ENCODE measurements at places on chromosomes 2 and 18.

- DNase-seq: no peak
Measured at GRCh38 chr2:3344897-3345296, 32.7 kb downstream of the EIPR1 start.

GRCh38 chr2:26494199-26494598, 16.3 kb upstream of the OTOF start:
- DNase-seq: no peak

DNA sequence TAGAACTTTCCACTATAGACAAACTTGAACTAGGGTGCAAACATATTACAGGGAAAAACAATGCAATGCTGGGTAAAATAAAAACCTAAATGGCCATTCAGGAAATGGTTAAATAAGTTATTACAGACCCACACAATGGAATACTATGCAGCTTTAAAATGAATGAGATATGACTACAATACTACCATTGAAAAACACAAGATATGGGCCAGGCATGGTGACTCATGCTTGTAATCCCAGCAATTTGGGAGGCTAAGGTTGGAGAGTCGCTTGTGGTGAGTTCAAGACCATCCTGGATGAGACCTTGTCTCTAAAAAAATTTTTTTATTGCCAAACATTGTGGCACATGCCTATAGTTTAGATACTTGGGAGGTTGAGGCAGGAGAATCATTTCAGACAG, 6.8 kb downstream of the PECR start:
- DNase-seq: no peak

DNA sequence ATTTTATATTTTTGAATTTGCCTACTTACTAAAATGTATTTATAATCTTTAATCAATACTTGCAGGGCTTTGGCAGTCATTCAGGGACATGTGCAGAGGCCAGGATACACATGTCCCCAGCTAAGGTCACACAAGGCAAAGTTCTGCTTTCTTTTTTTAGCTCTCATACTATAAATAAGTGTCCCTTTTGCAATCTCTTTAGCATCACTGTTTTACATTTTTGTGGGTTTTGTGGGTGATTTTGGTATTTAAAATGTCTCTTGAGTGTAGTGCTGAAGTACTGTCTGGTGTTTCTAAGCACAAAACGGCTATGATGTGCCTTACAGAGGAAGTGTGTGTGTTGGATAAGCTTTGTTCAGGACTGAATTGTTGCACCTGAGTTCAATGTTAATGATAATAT, 309.0 kb upstream of the GULP1 start:
- DNase-seq: no peak

DNA sequence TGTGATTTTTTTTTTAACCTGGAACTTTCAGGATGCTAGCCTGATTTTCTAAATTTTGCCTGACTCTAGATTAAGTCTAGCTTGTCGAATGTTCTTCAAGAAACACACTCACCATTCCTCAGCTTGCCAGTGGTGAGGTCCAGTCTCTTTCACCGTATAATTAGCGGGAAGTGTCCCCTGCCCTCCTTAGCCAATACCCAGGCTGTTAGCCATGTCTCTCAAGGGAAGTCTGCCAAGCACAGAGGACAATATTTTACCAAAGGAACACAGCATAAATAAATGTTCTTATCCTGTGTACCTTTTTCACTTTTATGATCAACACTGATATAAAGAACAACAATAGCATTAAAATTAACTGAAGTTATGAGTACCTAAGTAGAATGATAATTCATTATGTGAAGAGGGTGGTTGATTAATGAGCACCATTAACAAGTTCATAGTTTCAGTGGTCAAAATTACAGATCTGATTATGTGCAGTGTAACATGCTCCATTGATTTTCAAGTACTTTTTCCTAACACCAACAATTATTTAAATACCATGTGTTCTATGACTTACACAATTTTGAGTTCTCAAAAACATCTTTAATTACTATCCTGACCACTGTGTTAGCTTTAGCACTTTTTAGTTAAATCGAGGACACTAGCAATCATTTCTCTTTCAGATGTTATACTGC, 445.8 kb upstream of the RAB12 start:
- DNase-seq: no peak

GRCh38 chr2:223032187-223033142, 19.5 kb upstream of the KCNE4 start:
- no peak for DNase-seq

- no peak for DNase-seq
Measured at GRCh38 chr2:72562451-72563153, 263.2 kb downstream of the EXOC6B start.

DNA sequence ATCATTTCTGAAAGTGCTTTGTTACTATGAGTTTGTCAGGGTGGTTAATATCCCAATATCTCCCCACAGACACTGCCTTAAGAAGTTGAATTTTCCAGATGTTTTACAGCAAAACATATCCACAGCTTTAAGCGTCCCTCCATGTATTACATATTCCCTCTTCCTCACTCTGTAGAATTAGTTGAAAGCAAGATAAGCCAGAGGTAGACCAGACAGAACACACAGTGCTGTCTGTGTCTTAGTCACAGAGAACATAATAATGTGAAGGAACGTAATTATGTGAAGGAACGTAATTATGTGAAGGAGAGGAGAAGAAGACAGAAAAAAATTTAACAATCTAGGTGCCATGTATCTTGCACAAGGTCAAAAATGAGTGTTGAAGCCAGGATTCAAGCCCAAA, 81.9 kb upstream of the LRATD1 start:
- no peak for DNase-seq

DNA sequence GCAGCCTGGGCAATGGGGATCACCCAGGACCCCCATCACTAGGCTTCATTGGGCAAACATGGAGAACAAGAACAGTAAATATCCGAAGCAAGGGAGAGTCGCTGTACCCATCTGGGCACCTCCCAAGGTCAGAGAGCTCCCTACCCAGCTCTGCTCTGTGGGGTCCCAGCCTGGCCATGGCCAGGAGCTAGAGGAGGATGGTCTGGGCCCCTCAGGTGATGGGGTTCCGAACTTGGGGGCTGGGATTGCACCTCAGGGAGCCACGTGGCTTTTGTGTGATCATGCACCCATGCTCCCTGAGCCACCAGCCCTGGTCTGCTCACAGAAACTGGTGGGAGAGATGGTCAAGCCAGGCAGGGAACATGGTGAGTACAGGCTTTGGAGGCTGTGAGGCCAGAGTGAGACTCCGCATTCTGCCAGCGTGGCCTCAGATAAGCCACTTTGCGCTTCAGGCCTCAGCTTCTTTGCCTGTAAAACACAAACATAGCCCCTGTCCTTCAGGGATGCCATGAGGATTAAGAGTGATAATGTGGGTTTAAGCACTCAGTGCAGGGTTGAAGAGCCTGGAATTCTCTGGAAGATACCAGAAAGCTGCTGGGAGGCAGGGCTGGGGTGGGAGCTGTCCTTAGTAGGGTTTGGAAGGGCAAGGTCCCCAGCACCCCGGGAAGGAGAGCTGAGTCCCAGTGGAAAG, 3.0 kb upstream of the NMUR1 start:
- DNase-seq: no peak

GRCh38 chr2:197973772-197974171, 169.4 kb downstream of the PLCL1 start:
- DNase-seq: no peak

DNA sequence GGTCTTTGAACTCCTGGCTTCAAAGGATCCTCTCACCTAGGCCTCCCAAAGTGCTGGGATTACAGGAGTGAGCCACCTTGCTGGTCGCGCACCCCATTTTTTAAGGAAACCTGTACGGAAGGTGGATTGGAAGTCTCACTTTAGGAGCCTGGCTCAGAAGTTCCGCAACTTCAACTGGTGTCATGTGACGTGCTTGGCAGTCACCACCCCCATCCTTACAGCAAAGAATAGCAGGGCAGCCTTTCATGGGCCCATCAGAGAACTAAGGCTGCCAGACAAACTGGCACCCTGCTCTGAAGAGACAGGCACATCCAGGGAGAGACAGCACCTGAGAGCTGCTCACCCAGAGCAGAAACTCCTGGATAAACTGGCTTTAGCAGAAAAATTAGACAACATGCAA, 3.3 kb upstream of the SLC66A2 start:
- DNase-seq: no peak
